ENCODE measurements at places on chromosomes 5 and 9.

- no peak for DNase-seq
Observed at GRCh38 chr9:116149844-116150243, 3.7 kb upstream of the PAPPA start.

- no peak for DNase-seq
Observed at GRCh38 chr5:88951457-88951856, 68.5 kb upstream of the MEF2C start.

DNA sequence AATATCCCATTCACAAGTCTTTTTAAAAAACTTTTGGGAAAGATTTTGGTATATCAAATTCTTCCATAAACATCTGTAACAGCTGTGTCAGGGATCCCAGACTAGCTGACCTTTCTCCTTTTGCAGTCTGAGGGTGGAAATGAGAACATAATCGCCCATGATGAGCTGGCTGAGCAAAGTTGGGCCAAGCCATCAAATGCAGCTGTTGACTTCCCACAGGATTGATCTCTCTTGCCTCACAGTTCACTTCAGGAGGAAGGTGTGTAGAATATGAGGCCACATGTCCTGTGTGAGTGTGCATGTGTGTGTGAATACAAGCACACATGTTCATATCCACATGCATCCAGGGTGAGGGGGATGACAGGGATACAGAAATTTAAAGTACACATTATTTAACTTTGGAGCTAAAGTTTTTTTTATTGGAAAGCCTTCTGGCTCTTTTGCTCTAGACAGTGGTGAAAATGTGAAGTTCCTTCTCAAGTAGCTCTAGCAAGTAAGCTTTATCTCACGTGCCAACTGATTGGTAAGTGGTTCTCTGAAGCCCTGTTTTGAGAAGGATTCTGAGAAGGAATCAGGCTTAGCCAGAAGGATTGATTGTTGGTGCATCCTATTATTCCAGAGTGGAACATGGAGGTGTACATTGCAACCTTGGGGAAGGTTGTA lies 468.8 kb upstream of the DMAC1 start:
- DNase-seq = no peak

- no peak for DNase-seq
Observed at GRCh38 chr5:139574641-139575312, 13.6 kb downstream of the UBE2D2 start.

GRCh38 chr9:2506321-2506720 lies 115.3 kb upstream of the VLDLR start:
- DNase-seq = no peak

GRCh38 chr5:135328128-135328687 lies 70.8 kb downstream of the MACROH2A1 start:
- DNase-seq = no peak

DNA sequence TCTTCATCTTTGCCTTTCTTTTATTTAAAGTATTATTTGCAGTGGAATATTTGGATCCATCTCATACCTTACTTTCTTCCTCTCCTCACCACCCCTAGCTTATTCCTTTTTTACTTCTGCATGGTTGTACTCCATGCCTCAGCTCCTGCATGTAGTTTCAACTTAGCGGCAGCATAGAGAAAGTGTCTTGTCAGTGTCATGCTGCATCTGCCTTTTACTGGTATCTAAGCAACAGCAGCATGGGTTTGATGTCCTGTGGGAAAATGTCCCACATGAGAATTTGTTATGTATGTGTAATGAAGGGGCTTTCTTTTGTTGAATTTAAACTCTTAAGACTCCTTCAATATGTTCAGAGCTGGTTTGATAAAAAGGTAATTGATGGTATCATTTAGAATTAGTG lies 20.6 kb downstream of the TCERG1 start:
- no peak for DNase-seq

GRCh38 chr9:78542491-78543181 lies 245.7 kb downstream of the PSAT1 start:
- no peak for DNase-seq

- no peak for DNase-seq
Observed at GRCh38 chr9:121354141-121354540, 15.9 kb downstream of the STOM start.

DNA sequence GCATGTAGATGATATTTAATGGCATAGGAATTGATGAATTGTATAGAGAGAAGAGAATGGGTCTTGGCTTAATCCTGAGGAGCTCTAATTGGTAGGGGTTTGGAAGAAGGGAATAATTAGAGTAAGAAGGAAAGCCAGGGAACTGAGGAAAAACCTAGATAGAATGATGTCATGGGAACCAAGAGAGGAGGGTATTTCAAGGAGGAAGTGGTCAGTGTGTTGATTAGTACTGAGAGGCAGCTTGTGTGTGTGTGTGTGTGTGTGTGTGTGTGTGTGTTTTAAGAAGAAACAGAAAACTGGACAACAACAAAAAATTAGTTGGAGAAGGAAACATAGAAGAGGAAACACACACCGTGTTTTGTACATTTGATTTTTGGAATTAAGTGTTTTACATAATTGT lies 42.8 kb downstream of the MAST4 start:
- DNase-seq = no peak

DNA sequence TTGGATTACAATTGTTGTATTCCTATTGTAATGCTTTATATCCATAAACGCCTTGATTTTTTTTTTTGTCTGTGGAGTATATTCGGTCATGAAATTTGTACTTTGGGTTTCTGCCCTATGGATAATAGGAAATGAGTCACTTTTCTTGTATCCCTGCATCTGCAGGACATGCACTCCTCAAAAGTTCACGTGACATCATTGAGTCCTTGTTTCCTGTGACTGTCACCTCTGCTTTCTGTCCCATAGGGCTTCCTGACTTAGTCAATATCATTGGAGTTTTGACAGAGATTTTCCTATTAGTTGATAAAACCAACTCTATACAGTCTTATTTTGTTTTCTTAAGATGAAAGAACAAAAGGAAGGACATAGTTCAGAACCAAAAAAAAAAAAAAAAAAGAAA lies 356.3 kb downstream of the MAT2B start:
- DNase-seq = no peak

- DNase-seq = no peak
Observed at GRCh38 chr5:81233080-81233634, at the start of gene CKMT2. CKMT2 (plus strand) TSS chr5:81233322; CDS start chr5:81251133, 17,811 bp downstream.

- DNase-seq = no peak
Observed at GRCh38 chr5:147450606-147451005, 59.3 kb downstream of the DPYSL3 start.

DNA sequence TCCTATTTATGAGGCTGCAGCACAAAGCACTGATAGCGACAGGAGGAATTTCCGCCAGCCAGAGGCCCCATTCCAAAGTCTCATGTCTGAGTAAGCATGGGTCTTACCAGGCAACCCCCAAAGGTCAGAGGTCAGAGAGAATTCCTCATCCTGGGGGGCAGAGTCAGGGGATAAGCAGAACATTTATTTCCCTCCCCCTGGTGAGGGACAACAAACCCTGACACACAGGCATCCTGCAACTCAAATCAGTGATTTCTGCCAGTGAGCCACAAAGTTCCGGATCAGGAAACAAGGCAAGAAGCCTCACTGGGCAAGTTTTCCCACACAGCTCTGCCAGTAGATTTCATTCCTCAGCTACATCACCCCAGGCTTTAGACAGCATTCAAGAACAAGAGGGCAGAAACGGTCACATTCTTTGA lies 37.0 kb downstream of the ADAMTS12 start:
- no peak for DNase-seq

- peak; percentile 85 for DNase-seq
Observed at GRCh38 chr9:132935026-132935425, 9.4 kb downstream of the TSC1 start.

DNA sequence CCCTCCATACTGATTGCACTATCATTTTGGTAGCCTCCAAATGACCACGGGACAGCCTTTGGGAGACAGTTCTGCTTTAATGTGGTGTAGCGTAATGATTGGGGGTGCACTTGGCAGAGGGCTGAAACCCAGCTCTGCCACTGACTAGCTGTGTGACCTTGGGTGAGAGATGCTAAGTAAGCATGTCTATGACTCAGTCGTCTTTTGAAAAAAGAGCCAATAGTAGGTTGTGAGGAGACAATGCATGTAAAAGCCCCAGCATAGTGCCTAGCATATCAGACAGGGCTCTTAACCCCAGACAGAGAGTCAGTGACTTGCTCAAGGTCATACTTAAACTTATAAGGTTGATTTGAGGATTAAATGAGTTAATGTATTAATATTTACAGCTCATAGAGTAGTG lies 18.0 kb upstream of the CXCL14 start:
- DNase-seq = no peak

- no peak for DNase-seq
Observed at GRCh38 chr5:170316937-170317336, 19.4 kb upstream of the LCP2 start.

GRCh38 chr5:61701877-61702602 lies 370.0 kb downstream of the ZSWIM6 start:
- DNase-seq = no peak

GRCh38 chr9:127555840-127556820 lies 55.9 kb upstream of the STXBP1 start:
- no peak for DNase-seq

DNA sequence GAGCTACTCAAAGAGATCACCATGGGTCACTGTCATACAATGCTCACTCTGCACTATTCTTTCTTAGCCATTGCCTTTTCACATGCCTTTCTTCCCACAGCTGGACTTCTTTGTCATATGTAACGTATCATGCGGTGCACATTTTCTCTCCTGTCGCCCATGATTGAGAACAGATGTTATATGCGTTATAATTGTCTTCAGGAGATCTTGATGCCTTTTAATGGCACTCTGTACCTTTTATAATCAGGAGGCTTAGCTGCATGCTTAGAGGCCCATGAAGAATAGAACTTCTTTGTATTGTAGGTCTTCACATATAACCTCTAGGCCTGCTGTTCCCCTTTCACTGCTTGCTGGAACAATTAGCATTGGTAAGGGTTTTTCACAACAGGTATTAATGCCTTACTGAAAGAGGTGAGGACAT lies 436.1 kb downstream of the CDH10 start:
- no peak for DNase-seq

- DNase-seq = no peak
Observed at GRCh38 chr5:165272436-165272835, 1767.0 kb downstream of the MAT2B start.

- DNase-seq = no peak
Observed at GRCh38 chr5:55645304-55645703, 66.8 kb downstream of the SLC38A9 start.

DNA sequence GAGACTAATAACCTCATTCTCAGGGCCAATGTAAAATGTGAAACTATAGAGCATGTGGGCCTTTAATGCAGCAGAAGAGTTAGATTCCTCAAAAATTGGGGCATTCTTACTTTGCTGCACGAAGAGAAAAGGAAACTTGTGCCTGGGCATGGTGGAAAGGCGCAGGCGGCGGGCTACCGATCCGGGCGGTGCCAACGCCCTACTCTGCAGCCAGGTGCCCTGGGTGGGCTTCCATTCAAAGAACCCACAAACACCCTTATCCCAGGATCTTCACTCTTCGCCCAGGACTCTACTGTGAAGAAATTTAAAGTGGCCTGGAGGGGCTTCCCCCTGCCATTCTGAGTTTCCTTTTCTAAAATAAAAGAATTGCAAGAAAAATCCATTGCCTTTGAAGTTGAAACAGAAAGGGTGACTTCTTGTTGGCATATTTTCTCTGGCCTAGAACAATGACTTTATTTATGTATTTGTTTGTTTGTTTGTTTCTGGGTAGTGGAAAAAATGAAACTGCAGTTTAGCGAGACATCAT lies 124.9 kb downstream of the TMEM161B start:
- DNase-seq = no peak

DNA sequence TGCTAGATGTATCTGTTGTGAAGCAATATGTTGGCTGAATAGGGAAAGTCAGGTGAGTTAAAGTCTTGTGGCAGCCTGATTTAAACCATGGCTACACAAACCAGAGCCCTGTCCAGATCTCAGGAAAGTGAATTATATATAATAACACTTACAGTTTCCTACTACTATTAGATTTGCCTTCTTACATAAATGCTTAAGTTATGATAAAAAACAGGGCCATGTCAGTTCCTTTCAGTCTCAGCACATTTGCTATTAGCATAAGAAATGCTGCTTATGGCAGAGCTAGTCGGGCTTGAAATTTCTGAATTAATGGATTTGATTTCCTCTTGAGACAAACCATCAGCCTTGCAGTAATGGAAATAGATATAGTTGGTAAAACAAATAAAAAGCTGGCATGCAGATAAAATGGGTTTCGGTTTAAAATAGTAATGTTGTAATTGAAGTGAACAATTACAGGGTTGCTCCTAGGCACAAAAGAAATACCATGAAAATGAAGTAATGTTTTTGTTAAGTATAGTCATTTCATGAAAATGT lies 664.2 kb upstream of the ZNF608 start:
- no peak for DNase-seq

GRCh38 chr5:173435447-173435846 lies 107.2 kb upstream of the STC2 start:
- DNase-seq = no peak

DNA sequence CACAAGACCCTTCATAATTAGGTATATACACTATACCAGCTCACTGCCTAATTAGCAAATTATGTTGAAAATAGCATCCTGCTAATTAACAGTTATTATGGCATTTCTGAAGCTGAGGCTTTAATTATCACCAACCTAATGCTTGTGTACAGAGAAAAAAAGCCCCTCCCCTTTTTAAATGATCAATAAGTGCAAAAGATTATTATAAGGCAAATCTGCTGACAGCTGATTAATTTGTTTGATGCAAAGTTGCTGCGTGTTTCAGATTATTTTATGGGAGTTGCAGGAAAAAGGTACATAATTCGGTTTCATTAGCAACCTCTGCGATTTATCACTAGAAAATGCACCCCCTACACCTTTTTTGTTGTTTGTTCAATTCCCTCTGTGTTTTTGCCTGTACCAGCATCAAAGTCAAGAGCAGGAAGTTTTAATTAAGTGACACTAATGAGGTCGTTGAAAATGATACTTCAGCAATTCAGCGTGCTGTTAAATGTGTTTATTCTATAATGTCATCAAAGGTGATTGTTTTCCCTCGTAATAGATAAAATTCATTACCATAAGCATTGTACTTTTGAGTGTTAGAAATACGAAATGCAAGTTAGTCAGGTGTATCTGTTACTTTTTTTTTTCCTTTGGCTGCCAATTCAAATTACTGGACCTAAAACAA lies 170.0 kb downstream of the EBF1 start:
- no peak for DNase-seq

DNA sequence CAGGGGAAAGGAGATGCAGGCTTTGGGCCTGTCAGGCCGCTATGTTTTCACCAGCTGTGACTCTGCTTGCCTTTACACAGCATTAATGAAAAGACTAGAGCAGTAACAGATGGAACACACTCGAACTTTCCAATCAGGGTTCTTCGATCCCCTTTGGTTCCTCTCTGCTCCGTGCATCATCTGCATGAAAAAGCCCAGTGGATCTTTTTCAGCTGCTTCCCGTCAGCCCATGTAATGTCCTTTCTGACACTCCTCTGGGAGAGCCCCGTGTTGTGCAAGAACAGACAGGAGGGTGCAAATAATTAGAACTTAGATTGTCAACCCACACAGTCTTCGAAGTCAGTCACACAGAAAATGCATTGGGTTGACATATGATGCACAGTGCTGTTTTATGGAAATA lies 448.9 kb upstream of the ZNF462 start:
- DNase-seq = no peak

DNA sequence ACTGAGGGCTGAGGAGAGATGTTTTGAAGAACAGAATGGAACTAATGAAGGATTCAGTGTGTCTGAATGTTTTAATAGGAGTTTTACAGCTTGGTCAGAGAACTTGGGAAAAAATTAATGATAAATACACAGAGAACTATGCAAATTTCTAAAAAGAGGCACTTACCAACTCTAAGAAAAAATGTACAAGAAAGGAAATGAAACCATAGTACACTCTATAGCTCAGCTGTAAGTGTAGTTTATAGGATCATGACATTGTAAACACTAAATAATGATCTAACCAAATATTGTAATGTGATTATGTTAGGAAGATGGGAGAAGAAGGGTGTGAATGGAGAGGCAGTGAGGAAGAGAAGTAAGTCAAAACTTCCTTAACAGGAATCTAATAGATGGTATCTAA lies 205.2 kb downstream of the SEC61B start:
- DNase-seq = no peak

Measured in NCI-H2171 (cell line).